ENCODE measurements at places on chromosomes 7 and 10.

GRCh38 chr7:117313582-117313981, 9.3 kb downstream of the WNT2 start:
- DNase-seq = no peak

GRCh38 chr10:118220346-118220850, 121.7 kb downstream of the FAM204A start:
- DNase-seq = no peak

- DNase-seq = no peak
Measured at GRCh38 chr10:9222917-9223316, 1168.4 kb downstream of the GATA3 start.

DNA sequence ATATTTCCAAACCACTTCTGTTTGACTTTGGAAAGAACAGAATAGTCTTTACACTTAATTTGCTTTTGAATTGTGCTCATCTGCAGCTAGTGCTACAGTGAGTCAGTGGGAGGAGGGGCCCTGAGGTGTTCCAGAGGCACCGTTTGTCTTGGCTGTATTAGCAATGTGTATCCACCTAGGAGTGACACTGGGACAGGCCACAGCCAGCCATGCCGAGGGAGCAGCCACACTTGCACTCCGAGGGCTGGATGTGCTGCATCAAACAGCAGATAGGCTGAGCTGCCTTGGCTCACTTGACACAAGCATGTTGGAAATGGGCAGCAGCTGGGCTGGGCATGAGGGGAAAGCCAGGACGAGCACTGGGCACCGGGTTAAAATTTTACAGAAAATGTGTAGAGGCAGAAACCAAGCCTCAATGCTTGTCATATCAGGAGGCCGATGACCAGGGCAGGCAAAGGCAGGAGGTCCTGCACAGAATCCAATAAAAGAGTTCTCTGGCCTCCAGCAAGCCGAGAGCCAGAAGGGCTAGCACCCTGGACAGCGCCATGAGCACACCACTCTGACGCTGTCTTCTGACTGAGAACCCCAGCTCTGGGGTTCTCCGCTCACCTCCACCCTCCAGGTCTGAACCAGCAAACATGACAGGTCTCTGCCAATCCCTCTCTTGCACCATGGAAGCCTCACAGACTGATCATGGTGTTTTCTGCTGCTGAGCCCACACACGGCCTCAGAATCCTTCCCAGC, 163.3 kb downstream of the GRID1 start:
- peak; percentile 21 for DNase-seq

GRCh38 chr10:25017154-25017590, 760 bp downstream of the THNSL1 start:
- DNase-seq = no peak

DNA sequence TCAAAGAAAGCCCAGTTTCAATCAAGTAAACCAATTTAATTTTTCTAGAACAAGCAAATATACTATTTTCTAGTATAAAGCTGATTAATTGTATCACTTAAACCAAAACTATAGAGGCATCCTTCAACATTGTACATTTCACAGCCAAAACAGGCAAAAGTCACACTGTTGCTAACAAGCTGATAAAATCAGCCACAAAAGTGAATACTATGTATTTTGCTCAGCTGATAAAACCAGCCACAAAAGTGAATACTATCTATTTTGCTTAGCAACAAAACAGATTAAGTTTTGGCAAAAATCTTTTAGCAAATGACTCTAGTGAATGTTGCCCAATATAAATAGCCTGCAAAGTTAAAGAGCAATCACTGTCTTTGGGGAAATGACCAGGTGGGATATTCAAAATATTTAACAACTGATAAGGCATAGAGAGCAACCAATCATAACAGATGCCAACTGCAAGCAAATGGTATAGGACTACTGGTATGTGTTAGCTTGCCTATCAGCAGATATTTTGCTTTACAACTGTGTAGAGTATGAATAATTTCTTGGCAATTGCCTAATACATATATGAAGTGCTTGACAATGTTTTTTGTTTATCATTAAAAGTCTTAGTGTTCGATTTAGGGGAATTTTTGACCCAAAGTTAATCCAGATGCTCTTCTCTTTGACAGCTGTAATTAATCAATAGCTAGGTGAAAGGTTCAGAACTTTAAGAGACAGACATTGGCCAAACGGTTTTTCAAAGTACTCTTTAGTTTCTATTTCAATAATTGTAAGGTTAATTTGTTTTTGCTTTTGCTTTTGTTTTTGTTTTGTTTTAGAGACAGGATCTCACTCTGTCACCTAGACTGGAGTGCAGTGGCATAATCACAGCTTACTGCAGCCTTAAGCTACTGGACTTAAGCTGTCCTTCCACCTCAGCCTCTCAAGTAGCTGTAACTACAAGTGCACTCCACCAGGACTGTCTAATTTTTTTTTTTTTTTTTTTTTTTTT, 44.4 kb upstream of the SP4 start:
- no peak for DNase-seq

DNA sequence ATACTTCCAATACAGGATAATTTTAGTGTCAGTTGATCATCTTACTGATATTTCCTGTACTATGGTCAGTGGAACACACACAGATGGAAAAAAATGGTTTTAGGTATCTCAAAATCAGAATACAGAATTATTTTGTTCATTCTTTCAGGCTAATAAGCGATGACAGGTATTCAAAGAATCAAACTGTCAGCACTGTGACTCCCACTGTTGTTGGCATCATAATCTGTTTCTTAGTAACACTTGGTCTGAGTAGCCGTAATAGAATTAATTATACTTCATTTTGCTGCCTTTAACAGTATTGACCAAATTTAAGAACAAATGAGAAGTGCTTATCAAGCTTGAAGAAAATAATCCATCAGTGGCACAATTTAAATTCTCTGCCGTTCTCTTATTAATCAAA, 215.0 kb downstream of the SKAP2 start:
- no peak for DNase-seq

DNA sequence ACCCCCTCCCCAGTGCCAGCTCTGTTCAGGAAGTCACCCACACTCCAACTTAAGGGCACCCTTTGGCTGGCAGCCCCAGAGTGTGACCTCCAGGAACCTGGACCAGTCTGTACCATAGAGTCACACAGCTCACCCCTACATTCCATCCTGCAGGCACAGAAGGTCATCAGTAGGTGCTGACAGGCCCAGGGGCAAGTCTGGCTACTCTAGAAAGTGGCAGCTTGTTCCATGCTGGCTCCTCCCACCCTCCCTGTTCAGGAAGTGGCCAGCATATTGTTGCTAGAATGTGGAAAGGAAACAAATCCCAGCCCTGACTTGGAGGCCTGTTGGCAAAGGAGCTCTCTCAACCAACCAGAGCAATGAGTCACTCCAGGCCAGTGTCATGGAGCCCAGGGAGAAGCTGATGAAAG, 3.2 kb upstream of the NCOA4 start:
- DNase-seq = no peak

DNA sequence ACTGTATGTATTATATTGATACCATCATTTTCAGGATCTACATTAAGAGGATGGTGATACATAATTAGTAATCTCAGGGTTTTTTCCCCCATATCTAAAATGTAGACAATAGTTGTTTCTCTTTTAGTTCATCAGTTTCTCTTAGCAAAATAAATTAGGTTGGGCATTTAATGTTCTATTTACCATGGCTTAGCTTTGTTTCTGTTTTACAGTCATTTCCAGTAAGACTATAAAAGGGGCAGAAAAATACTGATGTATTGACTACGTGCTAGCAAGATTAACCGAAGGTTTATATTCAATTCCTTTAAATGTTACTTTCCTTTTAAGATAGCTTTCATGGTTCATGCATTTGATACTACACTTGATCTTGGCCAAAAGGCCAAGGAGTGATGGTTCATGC, 26.2 kb downstream of the SUV39H2 start:
- no peak for DNase-seq

GRCh38 chr7:6460303-6460702, 12.5 kb upstream of the DAGLB start:
- no peak for DNase-seq

DNA sequence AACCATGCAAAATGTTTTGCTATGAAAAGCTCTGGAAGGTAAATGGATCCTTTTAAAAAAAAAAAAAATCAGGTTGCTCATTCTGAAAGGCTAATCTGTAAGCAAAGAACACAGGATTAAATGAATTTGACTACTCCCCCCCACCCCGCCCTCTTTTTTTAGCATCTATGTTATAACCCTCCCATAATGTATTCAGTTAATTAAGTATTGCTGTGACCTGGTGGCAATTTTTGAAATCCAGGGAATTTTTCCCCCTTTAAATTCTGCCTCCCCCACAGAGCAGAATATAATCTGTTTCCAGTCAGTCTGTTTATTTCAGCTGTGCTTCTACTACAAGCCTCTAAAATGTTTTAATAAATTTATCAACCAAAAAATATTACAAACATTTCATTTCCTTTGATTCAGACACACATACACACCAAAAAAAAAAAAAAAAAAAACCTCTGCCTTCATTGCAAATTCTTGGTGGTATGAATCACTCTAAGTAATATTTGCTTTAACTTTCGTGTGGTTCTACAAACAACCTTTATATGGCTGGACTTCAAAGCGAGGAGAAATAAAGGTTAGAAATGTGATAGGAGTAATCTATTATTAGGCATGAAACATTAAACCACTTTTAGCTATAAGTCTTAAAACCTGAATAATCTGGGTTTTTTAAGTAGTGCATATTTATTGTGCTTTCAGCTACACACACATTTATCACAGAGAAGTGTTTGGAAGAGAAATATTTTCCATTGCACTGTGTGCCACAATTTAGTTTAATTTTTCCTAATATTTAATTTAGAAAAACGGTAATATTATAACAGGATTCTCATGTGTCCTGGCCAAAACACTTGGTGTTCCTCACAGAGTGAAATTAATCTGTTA, 64.4 kb upstream of the ARID5B start:
- no peak for DNase-seq

- DNase-seq = no peak
Measured at GRCh38 chr7:117231047-117231359, 91.9 kb downstream of the WNT2 start.

- DNase-seq = no peak
Measured at GRCh38 chr7:145168879-145169278, 333.0 kb upstream of the TPK1 start.

DNA sequence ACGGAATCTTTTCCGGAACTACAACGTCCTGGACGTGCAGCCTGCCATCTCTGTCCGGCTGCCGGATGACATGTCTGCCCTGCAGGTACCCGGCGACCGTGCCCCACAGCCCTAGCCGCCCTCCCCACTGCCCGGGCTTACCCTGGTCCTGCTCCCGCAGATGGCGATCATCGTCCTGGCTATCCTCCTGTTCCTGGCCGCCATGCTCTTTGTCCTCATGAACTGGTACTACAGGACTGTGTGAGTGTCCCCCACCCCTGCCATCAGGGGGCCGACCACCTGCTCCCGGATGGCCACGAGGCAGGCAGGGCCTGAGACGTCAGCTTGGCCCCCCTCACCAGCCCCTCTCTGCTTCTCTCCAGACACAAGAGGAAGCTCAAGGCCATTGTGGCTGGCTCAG, 38.0 kb upstream of the VSIR start:
- DNase-seq = no peak

- DNase-seq = no peak
Measured at GRCh38 chr10:29841724-29842649, 207.2 kb upstream of the SVIL start.

DNA sequence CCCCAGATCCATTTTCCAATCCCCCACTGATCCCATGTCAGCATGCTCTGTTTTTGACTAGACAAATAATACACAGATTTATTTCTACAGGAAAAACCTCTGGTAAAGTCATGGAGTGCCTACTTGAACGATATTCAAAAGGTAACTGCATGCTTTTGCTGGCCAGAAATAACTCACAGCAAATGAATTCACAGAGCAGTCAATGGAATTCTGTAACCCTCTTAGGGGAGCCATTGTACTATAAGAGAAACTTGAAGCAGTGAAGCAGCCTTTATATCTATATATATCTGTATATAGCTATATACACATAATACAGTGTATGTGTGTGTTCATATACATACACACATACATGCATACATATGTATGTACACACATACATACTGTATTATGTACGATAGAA, 29.0 kb upstream of the MEOX2 start:
- DNase-seq = no peak

- peak; percentile 75 for DNase-seq
Measured at GRCh38 chr7:150514748-150515222, at the start of gene GIMAP7. GIMAP7 (plus strand) TSS chr7:150514872; CDS start chr7:150519975, 5,103 bp downstream.

DNA sequence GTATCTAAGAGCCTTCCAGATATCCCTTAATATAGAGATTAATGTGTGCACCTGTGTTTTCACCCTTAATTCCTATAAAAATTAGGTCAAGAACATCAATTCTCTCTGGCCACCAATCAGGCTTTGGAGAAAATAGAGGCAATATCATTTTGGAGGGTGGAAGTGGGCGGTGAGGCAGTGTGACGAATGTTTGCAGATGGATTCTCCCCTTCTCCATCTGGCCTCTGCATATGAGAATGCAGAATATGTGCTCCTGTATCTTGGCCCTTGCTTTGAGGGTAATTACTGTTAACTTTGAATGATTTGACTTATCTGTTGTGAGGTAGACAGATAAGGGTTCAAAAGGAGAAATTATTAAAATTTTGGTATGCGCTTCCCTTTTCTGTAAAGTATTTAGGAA, 304.0 kb upstream of the NPSR1 start:
- no peak for DNase-seq

DNA sequence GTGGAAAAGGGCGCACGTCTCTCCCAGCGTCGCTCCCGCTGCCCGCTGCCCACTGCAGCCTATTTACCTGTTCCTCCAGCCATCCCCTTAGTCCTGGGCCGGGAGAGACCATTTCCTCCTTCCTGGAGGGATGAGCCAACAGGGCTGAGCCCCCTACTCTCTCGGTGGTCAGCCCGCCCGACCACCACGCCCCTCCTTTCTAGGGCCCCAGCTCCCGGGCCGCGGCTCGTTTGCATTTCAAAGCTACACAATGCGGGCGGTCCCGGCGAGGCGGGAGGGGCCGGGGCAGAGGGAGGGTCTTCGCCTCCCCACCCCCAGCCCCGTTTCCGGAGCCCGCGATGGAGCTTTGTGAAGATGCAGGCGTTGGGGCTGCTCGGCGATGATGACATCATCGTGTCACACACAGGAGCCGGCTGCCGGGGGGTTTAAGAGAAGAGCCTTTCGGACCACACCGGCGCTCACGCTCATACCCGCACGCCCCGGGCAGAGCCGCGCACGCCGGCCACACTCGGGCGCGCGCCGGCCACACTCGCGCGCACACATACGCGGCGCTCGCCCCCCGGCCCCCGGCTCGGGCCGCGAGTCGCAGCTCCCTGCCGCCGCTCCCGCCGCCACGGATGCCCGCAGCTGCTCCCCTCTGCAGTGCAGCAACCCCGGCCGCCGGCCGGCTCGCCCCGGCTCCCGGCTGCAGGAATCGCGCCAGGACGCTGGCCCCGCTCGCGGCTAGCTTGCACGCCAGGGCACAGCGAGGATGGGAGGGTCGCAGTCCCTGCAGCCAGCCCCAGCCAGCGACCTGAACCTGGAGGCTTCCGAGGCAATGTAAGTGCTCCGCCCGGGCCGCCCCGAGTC, 107.7 kb upstream of the BTBD16 start:
- no peak for DNase-seq

DNA sequence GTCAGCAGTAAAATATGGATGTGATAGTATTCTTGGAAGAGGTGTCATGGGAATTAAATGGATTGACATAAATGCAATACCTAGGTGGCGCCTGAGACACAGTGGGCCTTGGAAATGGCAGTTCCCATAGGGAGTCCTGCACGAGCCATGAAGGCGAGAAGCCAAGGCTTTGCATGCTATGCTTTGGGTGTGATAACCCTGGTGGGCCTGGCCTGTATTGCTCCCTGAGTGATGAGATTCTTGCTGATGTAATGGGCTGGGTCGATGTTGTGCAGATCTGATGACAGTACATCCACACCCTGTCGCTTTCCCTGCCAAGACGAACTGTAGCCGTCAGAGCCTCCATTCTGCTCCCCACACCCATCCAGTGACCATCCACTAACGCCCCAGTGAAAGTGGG, 46.4 kb downstream of the CREB5 start:
- DNase-seq = no peak

- DNase-seq = no peak
Measured at GRCh38 chr7:150333659-150334058, 7.8 kb downstream of the RARRES2 start.

Data from activated T-cell treated with anti-CD3 and anti-CD28 coated beads, Interleukin-2, amount 50 U/mL, for 48 hours (primary cell).